Frontal cortex (tissue), 4 donors: ENCODE measurements at places on chromosomes 11 and 22.

GRCh38 chr11:36238881-36239280, 50.3 kb downstream of the COMMD9 start:
- DNase-seq, result no peak

GRCh38 chr11:61956191-61957020, 6.3 kb downstream of the BEST1 start:
- no peak for DNase-seq

- DNase-seq, result no peak
These were observed 62.5 kb downstream of the MACROD1 start for GRCh38 chr11:64103277-64103985.

GRCh38 chr11:85096939-85097338, 530.2 kb downstream of the DLG2 start:
- no peak for DNase-seq

GRCh38 chr11:85316967-85317366, 310.2 kb downstream of the DLG2 start:
- no peak for DNase-seq

GRCh38 chr11:19116276-19116970, 545 bp upstream of the ZDHHC13 start:
- DNase-seq, result no peak

DNA sequence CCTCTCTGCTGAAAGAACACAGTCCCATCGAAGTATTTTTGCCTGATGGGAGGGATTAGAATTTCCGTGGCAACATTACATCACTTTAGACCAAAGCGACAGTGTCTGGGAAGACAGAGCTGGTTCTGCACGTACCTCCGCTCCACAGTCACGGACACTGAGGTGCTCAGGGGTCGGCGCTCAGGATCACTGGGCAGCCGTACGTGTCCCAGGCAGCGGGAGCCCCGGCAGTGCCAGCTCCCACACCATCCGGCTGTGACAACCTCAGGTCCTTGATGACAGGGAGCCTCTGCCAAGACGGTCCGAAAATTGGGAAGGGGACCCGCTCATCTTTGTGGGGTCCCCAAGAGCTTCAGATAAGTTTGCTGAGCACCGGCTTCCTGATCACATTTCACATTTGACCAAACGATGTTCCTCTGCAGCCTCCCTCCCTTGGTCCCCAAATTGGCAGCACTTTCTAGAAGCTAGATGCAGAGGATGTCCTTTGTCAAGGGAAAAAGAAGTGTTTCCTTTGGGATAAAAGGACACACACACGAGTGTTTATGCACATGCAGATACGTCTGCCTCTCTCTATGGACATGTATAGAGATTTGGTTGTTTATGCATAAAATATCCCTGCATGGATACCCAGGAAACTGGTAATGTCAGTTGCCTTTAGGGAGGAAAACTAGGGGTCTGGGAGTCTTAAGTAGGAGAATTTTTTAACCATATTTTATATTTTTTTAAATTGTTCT, 61.6 kb upstream of the LINC01488 start:
- DNase-seq, result no peak

GRCh38 chr22:36829370-36830002, 12.7 kb upstream of the PVALB start:
- no peak for DNase-seq

- DNase-seq, result no peak
These were observed 341.5 kb downstream of the CASP12 start for GRCh38 chr11:104556606-104557301.

- DNase-seq, result no peak
These were observed 355.6 kb downstream of the OPCML start for GRCh38 chr11:133176748-133177147.

DNA sequence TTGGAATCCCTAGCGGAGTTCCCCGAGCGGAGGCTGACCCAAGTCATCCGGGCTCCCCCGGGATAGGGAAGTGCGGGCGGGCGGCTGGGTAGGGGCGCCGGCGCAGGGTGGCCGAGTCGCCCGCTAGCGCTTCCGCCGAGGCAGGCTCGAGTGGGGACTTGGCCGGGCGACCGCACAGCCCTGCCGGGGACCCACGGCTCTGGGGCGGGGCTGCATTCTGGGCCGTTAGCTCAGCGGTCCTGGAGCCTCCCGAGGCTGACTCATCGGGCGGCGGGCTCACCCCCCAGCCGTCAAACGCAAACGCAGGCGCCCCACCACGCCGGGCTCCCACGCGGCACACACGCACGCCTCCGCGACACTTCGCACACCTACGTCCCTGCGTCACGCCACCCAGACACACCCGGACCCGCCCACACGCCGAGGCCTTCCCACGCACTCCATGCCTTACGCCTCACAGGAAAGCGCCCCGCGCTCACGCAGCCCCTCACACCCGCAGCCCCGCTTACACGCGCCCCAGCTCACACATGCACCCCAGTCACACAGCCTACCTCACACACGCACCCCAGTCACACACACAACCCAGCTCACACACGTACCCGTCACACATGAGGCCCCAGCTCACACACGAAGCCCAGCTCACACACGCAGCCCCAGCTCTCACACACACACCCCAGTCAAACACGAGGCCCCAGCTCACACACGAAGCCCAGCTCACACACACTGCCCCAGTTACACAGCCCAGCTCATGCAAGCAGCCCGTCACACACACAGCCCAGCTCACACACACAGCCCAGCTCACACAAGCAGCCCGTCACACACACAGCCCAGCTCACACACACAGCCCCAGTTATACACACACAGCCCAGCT, 1.2 kb downstream of the PHLDB1 start:
- DNase-seq, result peak; percentile 48

DNA sequence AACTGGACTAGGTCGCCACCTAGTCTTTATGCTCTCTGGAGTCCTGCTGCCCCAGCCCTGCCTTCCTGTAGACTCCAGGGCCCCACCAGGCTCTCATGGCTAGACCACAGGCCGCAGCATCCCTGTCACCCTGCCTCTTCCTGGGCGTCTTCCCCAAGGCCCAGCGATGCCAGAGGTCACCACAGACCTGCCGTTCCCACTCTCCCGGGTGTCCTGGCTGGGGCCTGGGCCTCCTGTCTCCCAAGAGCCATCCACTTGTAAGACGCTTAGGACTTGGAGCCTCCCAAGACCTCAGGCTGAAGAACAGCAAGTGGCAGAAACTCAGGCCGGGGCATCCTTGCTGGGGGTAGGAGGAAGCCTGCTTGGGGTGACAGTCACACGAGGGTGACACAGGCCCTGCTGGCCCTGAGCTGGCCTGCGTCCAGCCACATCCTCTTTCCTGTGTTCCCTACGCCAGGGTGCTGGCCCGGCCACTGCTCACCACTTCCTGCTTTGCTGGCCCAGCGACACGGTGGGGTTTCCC, 2.0 kb upstream of the TCIRG1 start:
- DNase-seq, result peak; percentile 69

GRCh38 chr11:2930704-2931419, 1.6 kb upstream of the PHLDA2 start:
- peak; percentile 56 for DNase-seq

DNA sequence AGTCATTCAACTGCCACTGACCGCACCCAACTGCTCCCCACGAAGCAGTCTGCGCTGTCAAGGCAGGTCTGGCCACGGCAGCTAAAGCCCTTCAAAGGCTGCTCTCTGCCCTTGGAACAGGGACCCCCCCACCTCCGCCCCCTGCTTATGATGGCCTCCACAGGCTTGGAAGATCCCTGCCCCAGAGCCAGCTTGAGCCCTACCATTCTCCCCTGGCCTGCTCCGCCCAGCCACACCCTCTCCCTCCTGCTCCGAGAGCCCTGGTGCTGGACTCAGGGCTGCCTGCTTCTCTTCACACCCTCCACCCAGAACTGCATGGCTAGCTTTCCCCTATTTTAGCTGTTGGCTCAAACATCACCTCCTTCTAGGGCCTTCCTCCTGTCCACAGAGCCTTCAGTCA, 19.0 kb downstream of the ZMAT5 start:
- no peak for DNase-seq
